WERI-Rb-1 (cell line): ENCODE measurements at places on chromosomes 7 and 10.

DNA sequence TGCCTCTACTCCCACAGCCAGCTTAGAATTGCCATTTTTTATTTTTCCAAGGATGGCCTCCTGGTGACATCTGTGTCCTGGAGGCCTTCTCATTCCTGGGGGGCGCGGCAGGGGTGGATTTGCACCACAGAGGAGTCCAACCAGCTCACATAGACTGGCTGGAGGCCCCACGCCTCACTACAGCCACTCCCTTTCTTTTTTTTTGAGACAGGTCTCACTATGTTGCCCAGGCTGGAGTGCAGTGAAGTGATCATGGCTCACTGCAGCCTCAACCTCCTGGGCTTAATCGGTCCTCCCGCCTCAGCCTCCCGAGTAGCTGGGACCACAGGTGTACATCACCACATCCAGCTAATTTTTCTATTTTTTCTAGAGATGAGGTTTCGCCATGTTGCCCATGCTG lies 57.6 kb upstream of the DOCK1 start:
- no peak for DNase-seq

- no peak for DNase-seq
These were observed 272.3 kb upstream of the PLPP4 start for GRCh38 chr10:120184547-120185337.

GRCh38 chr10:107718864-107719263 lies 554.4 kb upstream of the SORCS1 start:
- DNase-seq, result no peak

DNA sequence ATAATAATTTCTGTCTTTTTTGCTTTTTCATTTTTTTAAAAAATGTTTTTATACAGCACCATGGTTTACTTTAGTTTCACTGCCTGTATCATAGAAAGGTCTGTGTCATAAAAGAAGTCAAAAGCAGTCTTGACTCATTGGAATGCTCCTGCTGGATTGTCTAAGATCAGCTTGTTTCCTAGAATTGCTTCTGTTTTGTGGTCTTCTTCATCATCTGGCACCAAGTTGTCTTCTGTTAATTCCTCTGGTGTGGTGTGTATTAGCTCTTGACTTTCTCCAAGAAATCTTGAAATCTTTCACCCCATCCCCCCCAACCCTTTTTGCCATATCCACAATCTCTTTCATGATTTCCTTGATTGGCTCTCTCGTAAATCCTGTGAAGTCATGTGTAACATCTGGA lies 250.3 kb upstream of the CXCL12 start:
- no peak for DNase-seq

DNA sequence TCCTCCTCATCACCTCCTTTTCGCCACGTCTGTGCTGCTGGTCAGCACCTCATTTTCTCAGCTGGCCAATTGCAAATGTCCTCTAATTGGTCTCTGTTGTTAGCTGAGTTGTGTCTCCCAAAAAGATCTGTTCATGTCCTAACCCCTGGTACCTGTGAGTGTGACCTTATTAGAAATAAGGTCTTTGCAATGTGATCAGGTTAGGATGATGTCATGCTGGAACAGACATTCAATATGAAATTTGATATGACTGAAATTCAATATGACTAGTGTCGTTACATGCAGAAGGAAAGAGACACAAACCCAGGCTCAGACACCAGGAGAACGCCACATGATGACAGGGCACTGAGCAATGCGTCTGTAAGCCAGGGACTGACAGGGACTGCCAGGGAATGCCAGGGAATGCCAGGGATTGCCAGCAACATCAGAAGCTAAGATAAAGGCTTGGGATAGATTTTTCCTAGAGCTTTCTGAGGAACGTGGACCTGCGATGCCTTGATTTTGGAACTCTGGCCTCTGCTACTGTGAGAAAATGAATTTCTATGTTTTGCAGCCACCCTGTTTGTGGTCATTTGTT lies 77.5 kb upstream of the CXCL12 start:
- no peak for DNase-seq

DNA sequence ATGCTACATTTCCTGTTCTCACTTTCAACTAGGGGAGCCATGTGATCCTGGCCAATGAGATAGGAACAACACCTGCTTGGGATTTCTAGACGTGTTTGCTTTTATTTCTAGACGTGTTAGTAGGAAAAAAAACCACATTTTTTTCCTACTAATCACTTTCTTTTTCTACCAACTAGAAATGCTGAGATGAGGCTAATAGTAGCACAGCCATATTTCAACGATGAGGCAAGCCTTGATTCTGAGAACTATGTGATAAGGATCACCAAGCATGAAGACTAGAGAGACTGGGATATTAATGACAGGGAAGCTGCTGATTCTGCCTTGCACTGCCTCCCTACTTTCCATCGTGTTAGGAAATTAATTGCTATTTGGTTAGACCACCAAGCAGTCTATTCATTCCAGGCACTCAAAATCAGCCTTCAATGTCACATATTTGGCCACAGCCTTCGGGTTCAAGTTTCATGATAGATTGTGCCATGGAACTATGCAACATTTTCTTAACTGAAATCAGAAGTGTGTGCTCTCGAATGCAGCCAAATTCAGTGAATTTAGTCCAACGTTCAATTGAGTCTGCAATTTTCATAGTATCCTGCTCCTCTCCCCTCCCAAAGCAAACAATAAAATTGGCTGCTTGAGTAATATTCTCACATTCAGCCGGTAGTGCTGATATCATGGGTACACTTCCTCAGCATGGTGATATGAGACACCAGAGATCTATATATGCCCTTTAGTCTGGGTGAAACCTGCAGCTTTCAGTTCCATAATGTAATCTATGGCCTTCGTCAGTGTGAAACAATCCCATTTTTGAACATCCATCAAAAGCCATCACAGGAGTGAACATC lies 98.1 kb downstream of the GPR37 start:
- no peak for DNase-seq

DNA sequence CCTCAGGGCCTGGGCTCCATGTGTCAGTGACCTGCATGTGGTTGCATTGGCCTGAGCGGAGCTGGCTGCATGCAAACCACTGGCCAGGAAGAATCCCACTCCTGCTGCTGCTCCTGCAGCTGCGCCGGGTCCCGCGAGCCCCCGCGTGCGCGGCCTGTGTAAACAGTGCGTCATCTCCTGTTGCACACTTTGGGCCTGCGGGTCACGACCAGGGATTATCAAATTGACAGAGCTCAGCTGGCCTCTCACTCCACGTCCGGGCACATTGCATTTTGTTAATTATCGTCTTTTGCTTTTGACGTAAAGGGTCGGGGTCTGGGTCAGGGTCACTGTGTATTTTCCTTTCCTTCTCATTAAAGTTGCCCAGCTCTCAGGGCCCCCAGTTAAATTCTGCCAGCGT lies 132.6 kb downstream of the RGS10 start:
- DNase-seq, result no peak
